ENCODE measurements at places on chromosomes 4 and X.

DNA sequence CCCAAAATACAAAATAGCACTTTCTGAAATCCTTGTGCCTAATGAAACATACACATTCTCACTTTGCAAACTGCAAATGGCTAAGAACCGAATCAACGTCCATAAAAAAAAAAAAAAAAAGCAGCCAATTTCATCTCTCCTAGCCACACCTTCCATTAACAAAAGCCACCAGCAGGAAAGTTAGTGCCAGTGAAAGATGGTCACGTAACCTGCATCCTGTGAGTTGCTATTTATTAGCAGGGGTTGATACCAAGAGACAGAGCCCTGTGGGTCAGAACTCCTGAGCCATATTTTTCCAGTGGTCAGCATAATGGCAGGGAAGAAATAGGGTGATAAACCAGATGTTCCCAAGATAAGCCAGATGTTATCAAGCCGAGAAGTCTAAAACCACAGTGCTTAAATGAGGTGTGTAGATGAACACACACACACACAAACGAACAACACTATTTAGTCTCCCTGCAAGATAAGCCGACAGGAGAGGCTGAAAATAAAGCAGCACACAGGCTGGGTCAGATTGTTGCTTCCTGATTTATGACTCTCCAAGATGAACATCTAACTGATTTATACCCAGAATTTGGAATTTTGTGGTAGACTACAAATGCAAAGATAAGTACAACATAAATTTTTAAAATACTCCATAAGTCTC lies 11.5 kb downstream of the PPARGC1A start:
- DNase-seq = no peak

DNA sequence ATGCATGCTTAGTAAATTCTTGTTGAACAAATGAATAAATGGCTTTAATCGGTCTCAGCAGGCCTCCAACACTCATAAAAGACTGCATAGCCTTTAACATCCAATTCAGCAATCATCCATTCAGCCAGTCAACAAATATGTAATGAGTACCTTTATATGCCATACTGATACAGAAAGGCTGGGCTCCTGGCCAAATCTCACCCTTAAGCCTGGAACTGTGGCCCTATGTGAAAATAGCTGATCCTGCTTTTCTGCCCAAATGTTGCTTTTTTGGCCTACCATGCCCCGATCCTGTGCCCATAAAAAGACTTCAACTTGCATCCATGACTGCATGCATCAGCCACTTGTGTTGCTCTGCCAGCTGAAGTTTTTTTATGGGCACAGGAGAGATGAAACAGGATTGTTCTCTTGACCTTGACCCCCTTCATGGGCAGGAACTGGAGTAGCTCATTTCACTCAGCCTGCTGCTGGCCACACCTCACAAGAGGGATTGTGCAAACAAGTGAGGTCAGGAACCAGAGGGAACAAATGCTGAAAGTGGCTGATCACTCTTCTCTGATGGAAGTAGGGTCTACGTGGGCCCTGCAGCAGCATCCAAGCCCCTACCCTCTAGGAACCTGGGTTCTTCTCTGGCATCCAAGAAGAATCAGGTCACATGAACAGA lies 75.6 kb downstream of the NPY1R start:
- no peak for DNase-seq

DNA sequence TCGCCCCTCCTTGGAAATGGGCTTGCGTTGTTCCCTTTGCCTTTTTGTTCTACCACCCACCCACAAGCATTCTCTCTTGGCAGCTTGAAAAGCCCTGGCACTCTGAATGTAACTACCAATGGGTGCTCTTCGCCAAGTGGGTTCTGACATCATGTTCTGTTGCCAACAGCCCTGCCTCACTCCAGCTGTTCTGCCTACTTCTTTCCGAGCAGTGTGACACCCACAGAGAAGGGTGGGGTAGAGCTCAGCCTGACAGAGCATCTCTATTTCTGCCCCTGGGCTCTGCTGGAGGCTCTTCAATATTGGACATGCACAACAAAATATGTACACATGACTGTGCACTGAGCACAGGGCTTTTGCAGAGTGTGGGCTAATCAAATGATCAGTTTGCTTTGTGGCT lies 15.6 kb upstream of the EXOSC9 start:
- no peak for DNase-seq

- no peak for DNase-seq
Measured at GRCh38 chr4:13548059-13548983, 4.0 kb upstream of the NKX3-2 start.

GRCh38 chrX:72027024-72027913 lies 104.4 kb downstream of the RTL5 start:
- DNase-seq = no peak

GRCh38 chr4:6917461-6918271 lies 8.0 kb downstream of the TBC1D14 start:
- no peak for DNase-seq

GRCh38 chr4:22881411-22881810 lies 188.7 kb downstream of the GBA3 start:
- no peak for DNase-seq
